ENCODE measurements at places on chromosomes 6 and 20.

- DNase-seq, result no peak
Measured at GRCh38 chr20:25203871-25204320, 8.4 kb downstream of the ENTPD6 start.

DNA sequence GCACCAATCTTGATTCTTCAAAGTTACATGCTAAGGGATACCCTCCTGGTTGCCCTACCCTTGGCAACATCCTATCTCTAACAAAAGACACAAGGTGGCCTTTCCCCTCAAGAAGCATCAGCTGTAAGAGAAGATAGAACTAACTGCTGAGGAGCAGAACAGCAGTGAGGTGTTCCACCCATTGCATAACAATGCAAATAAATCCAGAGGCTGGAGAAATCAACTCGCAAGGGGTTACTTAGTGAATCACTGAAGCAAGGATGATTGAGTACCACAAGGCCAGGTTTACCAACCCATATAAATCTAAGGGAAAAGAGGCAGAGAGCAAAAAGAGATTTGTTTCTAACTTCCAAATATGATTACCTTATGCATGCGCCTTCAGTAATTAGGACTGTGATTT, 36.7 kb downstream of the F13A1 start:
- DNase-seq, result no peak

GRCh38 chr6:28606424-28607391, 81.0 kb downstream of the GPX5 start:
- DNase-seq, result no peak

GRCh38 chr6:135823851-135824250, 27.6 kb upstream of the PDE7B start:
- DNase-seq, result no peak

DNA sequence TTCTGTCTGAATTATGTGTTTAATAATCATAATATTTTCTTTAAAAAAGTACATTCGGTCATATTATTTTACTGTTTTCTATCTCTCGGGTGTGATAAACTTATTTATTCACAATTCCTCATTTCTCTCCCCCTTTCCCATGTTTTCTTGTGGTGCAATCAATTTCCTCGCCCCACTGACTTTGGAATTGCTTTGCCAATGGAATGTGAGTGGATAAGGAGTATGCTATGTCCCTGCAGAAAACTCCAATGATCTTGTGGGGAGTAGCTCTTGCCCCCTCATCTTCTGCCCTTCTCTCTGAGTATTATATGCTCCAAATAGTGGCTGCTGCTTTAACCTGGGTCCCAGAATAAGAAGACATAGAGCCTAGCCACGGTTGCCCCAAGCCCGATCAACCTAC, 64.1 kb downstream of the HMGN3 start:
- DNase-seq, result no peak

DNA sequence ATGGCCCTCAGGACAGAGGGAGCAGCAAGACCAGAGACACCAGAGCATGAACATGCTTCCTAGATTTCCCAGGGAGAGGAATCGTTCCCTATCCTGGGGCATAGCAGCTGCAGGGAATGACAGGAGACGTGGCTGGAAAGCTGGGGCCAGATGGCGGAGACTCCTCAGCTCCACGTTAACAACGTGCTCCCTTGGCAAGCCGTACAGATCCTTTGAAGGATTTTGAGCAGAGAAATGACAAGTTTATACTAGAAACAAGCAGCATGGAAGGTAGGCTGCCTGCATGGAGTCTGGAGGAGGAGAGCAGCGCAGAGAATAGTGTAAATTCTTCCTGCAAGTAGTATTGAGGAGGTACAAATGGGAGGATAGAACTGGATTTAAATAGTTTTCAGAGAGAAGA, 11.7 kb downstream of the MYLIP start:
- no peak for DNase-seq

- DNase-seq, result no peak
Measured at GRCh38 chr20:47330933-47331708, 25.4 kb downstream of the ZMYND8 start.

DNA sequence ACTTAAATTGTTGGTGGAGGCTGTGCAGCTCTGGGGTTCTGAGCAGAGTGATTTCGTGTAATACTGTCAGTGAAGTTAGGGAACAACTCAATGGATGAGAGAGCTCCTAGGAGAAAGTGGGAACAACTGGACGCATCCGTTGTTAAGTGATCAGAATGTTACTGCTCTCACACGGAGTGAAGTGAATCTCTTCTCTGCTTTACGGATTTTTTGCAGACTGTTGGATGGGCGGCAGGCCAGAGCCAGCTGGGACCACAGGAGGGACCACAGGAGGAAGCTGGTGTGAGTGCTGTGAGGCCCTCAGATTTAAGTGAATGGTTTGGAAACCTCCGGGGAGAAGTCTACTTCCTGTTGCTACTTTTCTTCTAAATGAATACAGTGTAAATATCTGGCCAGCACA, 23.7 kb upstream of the PPP1R14C start:
- DNase-seq, result no peak

DNA sequence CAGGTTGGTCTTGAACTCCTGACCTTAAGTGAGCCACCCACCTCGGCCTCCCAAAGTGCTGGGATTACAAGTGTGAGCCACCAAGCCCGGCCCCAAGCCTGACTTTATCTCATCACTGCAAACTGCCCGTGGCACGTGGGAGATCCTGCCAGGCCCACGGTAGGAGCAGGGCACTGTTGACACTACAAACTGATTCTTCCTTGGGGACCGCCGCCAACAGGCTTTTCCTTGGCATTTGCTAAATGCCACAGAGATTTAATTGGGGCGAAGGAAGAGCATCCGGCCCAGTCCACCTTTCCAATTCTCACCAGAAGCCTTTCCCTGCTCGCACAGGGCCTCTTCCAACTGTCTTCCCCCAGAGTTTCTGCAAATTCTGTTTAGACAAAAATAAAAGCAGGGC, 11.0 kb downstream of the ATP9A start:
- no peak for DNase-seq

DNA sequence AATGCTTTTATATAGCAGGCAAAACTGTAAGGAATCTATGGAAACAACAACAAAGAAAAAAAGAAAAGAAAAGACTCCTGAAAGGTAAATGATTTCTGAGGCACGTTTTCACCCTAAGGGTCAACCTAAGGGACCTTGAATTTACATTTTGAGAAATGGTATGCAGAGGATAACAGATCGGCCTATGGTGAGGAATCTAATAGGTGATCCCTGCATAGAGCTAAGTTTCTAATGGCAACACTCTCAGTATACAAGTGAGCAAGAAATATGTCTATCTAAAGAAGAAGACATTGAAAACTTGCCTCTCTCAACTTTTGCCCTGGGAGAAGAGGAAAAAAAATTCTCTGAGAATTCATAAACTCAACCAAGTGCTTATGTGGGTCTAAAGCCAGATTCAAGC, 18.9 kb upstream of the AKAP7 start:
- DNase-seq, result no peak

GRCh38 chr6:20757761-20758160, 223.5 kb downstream of the CDKAL1 start:
- DNase-seq, result no peak

DNA sequence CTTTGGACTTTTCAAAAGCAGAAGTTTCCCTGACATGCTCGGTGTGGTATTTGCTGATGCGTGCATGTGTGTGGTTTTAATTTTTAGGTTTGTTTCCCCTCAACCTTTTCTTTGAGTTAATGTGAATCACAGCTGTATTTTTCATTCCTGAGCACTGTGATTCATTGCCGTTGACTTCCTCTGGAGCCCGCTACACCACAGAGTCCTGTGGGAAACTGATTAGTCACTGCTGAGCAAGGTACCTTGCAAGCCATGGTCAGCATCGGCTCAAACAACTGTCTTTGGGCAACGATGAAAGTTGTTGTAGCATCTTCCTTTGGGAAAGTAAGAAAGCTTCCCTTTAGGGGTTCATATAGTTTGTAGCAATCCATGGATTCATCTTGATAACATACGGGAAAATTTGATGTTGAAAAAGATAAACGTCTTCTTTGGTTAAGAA, 57.5 kb downstream of the RIN2 start:
- DNase-seq, result no peak

DNA sequence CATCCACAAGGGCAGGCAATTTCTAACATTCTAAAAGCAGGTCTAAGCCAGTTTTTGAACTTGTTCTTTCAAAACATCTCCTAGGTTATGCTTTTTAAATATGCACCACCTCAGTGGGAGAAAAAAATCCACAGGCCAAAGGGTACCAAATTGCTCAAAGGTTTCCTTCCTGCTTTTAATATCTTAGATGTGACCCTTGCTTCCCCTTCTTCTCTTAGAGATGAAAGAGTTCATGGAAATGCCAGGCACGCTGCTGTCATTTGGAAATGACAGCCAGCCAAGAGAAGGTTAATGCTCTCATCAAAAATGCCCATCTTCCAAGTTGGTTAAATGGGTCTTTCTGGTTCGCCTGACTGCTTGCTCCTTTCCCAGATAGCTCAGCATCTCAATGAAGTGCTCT, 497.1 kb downstream of the CD83 start:
- DNase-seq, result no peak

DNA sequence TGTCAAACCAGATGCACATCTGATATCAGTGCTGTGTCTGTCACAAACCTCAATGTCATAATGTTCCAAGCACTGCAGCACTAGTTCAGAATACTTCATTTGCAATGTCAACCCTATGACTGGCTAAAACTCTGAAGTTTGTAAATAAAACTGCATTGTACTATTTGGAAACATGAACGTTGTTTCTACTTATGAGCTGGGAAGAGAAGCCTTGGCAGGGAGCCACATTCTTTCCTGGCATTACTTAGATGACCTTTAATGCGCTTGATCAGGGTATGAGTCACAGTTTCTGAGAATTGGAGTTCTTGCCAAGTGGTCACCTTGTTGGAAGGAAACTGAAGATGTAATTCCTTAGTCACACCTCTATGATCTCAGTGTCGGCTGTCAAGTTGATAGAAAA, 664.8 kb upstream of the MMS22L start:
- no peak for DNase-seq

DNA sequence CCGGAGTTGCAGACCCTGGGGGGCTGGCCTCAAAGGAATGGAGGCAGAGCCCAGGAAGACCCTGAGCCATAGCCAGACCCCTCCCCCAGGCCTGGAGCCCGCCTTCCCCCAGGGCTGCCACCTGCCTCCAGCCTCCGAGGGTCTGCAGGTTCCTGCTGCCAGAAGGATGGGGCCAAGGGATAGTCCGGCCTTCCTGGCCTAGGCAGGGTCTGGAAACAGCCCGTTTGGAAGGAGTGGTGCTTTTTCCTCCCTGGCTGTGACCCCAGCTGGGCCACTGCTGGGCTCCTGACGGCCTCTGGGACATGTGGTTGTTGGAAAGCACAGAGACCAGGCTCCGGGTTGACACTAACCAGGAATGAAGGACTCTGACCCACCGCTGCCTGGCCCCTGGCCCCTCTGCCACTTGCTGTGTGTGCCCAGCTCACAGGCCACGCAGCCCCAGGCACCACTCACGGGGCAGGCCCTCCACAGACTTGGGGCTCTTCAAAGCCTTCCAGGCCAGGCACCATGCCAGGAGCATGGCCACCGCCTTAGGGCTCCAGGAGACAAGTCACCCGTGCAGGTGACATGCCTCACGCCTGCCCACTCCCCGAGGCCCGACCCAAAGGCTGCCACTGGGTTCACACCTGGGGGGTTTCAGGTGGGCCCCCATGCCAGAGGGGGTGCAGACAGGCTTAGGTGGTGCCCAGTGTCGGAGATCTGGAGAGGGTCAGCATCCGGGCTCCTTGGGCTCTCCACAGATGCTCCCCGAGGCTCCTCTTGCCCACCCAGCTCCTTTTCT, 3.9 kb upstream of the LAMA5 start:
- no peak for DNase-seq

Measured in stimulated activated CD8-positive, alpha-beta memory T cell treated with anti-CD3 and anti-CD28 coated beads, Interleukin-7, amount 100 ng/mL, for 4 hours (primary cell).